NCI-H2081 treated with DMSO at 0.1 percent for 48 hours (cell line): ENCODE measurements at places on chromosomes 6 and 20.

GRCh38 chr6:106182455-106182854, 96.3 kb downstream of the PRDM1 start:
- no peak for DNase-seq

DNA sequence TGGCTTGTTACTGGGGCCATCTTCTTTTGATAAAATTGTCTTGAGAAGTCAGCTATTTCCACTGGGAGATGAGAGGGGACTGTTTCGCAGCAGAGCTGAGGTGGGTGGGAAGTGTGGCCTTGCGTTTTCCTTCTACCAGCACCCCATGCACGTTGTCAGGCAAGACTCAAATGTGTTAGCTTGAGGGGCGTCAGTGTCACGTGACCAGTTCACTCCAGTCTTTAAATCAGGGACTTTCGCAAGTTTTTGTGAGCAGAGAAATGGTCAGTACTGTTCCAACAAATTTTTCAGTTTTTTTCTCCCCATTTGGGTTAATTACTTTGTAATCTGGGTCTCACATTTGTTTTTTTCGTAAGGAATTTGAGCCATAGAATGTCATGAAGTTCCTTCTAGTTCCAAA, 20.7 kb upstream of the ADRM1 start:
- no peak for DNase-seq

GRCh38 chr20:62267543-62267942, 29.2 kb downstream of the OSBPL2 start:
- DNase-seq, result no peak

DNA sequence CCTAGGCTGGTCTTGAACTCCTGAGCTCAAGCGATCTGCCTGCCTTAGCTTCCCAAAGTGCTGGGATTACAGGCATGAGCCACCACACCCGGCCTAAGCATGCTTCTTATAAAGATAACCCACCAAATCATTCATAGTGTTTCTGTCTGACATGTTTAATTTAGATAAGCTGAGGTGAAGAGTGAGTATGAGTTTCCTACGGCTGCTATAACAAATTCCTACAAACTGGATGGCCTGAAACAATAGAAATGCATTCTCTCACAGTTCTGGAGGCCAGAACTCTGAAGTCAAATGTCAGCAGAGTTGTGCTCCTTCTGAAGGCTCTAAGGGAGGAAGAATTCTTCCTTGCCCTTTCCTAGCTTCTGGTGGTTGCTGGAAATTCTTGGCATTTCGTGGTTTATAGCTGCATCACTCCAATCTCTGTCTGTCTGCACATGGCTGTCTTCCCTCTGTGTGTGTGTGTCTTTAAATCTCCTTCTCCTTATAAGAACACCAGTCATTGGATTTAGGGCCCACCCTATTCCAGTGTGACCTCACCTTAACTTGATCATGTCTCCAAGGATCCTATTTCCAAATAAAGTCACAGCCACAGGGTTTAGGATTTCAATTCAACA, 29.9 kb downstream of the MAPK13 start:
- DNase-seq, result no peak

GRCh38 chr20:43151901-43152300, 37.8 kb downstream of the PTPRT start:
- DNase-seq, result no peak

DNA sequence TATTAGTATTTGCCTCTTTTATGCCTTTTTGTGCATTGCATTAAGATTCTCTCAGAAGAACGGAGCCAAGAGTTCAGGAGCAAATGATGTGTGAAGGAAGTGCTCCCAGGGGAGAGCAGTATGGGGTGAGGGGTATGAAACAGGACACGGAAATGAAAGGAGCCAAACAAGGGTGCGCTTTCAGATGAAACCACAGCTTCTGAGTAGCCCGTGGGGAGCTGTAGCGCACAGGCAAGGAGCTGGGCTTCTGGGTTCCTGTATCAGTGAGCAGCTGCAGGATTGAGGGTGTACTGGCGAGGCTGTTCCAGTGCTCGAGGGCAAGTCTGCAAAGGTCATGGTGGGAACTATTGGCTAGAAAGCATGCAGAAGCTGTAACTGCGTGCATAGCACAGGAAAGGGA, 25.4 kb downstream of the ANKEF1 start:
- DNase-seq, result no peak

GRCh38 chr20:11936157-11936556, 18.5 kb downstream of the BTBD3 start:
- DNase-seq, result peak; percentile 98

GRCh38 chr6:34230653-34231371, 5.9 kb upstream of the HMGA1 start:
- no peak for DNase-seq

DNA sequence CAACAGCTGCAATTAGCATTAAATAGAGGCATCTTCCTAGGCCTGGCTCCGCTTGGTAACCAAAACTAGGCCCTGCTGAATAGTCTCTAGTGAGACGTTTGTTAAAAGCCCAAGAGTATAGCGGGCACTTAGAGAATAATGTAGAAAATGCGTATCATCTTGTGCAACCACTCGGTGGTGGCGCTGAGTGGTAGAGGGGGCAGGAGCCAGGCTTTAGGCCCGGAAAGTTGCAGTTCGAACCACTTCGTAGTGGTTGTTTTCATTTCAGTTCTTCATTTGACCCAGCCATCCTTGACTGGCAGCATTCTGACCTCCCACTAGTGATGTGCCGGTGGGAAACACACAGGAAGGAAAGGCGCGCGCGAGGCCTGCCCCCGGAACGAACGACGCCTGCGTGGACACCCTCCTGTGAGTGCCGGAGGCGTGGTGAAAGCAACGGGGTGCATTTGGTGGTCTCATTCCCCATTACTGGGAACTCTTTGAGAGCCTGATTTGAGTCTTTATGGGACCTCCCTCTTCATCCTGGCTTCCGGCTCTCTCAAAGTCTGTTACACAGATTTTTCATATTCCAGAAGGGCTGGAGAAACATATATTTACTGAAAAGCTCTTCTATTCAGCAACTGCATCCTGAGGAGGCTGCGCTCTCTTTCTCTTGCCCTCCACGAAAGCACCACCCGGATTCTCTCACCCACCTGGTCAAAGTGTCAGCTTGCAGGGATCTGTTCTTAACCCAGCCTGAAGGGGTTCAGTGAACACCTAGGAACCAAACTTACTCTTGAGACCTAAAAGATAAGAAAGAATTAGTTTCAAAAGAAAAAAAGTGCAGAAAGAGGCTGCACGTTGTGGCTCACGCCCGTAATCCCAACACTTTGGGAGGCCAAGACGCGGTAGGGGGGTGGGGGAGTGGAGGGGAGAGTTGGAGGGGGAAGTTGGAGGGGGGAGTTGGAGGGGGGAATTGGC, 18.2 kb downstream of the GPX5 start:
- DNase-seq, result no peak

GRCh38 chr6:44111434-44112417, 15.5 kb downstream of the MRPL14 start:
- DNase-seq, result no peak

DNA sequence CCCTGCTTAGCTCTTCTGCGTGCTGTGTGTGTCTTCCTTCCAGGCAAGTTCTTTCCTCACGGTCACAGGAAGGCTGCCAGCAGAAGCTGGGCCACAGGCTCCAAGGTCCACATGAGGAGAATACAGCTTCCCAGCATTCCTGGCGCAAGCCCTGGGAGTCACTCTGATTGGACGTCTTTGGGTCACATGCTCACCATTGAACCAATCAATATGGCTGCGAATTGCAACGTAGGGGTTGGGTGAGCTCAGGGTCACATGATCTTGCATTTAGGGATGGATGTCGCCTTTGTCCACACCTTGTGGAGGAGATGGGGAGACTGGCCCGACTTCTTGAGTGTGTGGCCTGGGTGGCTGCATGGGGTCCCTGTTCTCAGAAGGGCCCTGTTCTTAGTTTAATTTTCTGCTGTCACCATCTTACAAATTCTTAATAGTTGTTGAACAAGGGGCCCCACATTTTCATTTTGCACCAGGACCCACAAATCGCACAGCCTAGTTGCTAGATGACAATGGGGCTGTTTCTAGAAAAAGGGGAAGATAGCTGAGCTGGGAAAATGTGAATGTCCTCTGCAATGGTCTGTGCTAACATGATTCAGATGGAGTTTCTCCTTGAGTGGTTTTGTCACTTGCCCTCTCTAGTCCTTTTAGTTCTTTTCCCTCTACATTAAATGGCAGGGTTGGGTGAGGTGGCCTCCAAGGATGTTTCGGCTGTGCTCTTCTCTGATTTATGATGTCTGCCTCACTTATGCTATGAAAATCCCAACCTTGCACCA, 149.6 kb downstream of the CDH26 start:
- no peak for DNase-seq

- no peak for DNase-seq
Measured at GRCh38 chr6:9205645-9206044, 770.3 kb upstream of the SLC35B3 start.

DNA sequence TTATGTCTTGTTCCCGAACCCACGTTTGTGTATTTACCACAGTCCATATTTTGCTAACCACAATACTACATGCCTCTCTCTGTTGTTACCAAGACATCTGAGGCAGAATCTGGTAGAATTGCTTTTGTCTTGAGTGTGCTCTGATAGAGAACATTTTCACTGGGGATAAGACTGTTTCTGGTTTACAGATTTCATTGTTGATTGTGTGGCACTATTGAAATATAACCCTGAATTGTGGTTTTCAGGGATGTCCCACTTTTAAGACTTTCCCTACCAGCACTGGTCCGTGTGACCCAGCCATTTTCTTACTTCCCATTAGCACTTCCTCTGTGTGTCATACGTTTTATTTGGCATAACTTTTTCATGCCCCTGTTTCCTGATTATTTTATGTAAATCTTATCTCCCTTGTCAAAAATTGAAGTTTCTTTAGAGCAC, 12.2 kb downstream of the NCOA7 start:
- DNase-seq, result no peak

DNA sequence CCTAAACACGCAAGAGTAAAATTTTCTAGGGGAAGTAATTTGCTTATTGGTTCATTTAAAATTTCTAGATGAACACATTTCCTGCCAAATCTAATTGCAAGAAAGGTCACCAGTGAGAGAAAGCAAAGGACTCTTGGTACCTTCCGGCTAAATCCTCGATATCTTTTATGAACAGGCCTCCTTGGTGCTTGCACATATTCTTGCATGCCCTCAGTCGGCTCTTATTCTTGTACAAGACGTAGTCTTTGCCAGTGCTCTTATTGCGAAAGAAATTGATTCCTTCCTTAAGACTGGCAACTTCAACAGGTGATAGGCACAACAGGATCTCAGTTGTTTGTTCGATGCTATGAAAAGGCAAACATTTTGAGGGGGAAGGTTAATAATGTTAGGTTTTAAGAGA, 141.7 kb upstream of the CARMIL1 start:
- no peak for DNase-seq

DNA sequence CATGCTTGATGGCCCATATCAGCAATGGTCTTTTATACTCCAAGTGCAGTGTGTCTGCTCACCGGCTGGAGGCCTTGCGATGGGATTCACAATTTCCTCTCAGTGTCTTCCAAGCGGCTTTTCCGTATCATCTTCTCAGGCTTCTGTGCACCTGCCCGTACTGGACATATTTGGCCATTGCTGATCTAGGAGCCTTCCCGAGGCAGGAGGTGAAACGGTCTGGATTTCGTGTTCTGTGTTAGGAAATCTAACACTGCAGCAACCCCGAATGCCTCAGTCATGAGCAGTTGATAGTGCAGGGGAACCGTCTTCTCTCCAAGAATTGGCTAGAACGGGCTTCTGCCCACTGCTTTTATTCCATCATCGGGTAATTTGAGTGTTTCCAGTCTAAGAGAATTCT, 60.5 kb downstream of the PPP1R14C start:
- no peak for DNase-seq

DNA sequence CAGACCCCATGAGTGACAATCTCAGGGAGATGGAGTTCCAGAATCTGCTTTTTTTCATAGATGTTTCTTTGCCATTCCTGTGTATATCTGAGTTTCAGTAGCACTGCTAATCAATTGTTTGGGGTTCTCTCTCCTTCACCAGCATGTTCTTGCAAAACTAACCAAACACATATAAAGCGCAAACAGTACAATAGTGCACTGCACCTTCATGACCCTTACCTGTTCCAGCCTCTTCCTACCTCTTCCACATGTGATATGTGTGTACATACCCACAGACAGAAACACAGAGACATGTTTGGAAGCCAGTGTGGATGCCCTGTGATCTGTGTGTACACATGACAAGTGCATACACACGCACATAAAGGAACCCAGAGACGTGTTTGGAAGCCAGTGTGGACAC, 1.8 kb upstream of the CEP43 start:
- DNase-seq, result no peak

DNA sequence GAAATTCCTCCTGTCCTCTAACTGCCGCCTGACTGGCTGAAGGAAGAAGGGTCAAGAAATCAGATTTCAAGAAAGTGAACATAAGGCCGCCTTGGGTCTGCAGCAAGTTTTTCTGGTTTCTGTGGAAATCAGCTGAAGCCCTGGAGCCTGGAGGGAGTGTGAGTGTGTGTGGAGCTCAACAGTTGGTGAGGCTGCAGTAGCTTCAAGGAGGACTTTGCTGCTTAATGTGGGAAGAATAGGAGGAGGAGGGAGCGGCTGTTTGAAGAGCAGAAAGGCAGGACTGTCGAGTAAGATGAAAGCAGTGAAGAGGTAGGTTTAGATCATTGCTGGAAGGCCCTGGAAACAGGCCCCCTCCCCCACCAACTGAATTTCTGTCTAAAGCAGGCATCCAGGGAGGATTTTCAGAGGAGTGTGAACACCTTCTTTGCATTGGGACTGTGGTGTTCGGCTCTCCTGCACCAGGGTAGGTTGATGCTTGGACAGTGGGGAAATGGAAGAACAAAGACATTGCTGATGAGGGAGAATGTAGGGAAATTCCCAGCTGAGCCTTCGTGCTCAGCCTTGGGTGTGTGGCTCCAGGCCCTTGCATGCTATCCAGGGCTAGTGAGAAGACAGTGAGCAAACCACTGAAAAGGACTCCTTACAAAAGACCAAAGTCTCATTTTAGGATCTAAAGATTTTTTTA, 79.5 kb upstream of the VSTM2L start:
- DNase-seq, result no peak

- DNase-seq, result no peak
Measured at GRCh38 chr20:8057871-8058270, 38.3 kb upstream of the TMX4 start.

DNA sequence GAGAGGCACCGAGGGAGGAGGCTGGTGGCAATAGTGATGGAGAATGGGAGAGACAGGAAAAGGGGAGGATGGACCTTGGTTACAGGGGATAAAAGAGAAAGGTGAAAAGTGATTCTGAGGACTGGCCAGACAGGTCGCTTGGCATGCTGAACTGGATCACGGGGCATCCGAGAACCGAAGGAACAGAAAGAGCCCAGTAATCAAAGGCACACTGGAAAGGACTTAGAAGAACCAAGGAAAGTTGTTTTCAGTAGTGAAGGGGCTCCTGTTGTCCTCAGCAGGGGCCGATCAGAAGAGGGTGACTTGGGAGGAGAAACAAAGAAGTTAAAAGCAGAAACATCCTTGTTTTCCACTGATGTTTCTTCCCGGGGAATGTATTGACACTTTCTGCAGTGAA, 18.9 kb downstream of the SYTL3 start:
- DNase-seq, result no peak

- DNase-seq, result no peak
Measured at GRCh38 chr6:105193647-105194046, 13.8 kb upstream of the POPDC3 start.
